Caco-2 (cell line): ENCODE measurements at places on chromosomes 5 and 9.

GRCh38 chr9:96660692-96661248, 5.7 kb upstream of the PRXL2C start:
- no peak for DNase-seq

DNA sequence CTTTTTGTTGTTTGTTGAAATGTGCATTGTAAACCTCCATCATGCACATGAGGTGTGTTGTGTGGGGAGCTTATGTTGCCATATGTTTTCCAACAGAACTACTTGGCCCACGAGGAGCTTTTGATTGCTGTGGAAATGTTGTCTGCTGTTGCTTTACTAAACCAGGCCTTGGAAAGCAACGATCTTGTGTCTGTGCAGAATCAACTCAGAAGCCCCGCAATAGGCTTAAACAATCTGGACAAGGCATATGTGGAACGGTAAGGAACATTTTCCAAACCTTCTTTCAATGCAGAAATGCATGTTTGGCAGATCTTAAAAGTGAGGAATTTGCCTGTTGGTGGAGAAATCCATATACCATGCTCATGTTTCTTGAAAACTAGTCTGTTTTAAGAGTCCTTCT, 22.5 kb downstream of the F2RL2 start:
- DNase-seq, result no peak

DNA sequence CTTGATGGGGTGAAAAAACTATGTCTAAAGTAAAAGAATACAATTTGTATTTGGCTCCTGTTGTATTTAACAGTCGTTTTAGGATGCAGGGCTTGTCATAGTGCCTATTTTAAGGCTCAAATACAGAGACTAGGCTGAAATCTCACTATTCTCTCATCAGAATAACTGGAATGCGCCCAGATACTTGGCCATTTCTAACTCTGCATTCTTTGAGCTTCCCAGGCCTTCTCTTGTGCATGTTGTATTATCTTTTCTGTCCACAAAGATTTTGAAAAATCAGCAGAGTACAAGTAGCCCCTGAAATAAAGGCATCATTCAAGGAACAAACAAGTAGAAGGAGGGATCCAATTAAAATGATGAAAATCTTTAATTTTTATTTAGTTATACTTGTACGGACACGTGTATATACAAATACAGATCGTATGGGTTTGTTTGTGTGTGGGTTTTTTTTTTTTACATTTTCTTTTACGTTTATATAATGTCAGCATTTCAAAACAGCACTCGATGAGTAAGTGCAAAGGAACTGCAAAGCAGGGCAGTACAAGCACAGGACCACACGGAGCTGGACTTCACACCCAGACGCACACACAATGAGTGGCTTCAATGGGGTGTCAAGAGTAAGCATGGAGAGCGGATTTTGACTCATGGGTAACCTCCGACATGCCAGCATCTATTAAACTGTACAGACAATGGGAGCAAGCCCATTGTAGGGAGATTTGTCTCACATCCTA, 294.0 kb downstream of the EFNA5 start:
- no peak for DNase-seq

- DNase-seq, result no peak
Measured at GRCh38 chr5:155068616-155069100, 55.1 kb downstream of the KIF4B start.

GRCh38 chr5:5700549-5700948, 278.1 kb downstream of the ICE1 start:
- DNase-seq, result no peak

- no peak for DNase-seq
Measured at GRCh38 chr5:120164986-120165385, 299.1 kb upstream of the PRR16 start.

DNA sequence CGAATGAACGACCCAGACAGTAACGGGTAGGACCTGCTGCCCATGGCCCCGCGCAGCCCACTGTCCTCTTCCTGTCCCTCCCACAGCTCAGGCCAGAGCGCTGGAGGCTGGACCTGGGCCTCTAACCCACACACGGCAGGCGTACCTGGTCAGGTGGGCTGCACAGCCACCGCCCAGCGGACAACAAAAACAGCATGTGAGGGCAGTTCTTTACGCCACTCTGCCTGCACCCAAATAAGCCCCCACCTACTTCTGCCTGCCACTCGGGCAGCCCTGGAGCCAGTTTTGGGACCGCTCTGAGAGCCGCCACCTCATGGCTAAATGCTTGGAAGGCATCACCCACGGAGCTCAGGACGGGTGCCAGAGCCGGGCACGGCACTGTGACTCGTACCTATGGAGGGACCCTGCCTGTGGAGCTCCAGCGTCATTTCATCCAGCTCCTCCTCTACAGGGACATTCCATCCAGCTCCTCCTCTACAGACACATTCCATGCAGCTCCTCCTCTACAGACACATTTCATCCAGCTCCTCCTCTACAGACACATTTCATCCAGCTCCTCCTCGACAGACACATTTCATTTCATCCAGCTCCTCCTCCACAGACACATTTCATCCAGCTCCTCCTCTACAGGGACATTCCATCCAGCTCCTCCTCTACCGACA, 18.9 kb downstream of the CLPTM1L start:
- no peak for DNase-seq

- peak; percentile 78 for DNase-seq
Measured at GRCh38 chr9:92808726-92809451, 44.3 kb upstream of the BICD2 start.

- no peak for DNase-seq
Measured at GRCh38 chr9:38277601-38278200, 114.8 kb upstream of the ALDH1B1 start.
